ENCODE measurements at places on chromosomes 3 and 15. TPM values are rescaled to one million over a fixed set of nuclear protein-coding genes. Genes with fewer than 3 reads are reported as not detected.

DNA sequence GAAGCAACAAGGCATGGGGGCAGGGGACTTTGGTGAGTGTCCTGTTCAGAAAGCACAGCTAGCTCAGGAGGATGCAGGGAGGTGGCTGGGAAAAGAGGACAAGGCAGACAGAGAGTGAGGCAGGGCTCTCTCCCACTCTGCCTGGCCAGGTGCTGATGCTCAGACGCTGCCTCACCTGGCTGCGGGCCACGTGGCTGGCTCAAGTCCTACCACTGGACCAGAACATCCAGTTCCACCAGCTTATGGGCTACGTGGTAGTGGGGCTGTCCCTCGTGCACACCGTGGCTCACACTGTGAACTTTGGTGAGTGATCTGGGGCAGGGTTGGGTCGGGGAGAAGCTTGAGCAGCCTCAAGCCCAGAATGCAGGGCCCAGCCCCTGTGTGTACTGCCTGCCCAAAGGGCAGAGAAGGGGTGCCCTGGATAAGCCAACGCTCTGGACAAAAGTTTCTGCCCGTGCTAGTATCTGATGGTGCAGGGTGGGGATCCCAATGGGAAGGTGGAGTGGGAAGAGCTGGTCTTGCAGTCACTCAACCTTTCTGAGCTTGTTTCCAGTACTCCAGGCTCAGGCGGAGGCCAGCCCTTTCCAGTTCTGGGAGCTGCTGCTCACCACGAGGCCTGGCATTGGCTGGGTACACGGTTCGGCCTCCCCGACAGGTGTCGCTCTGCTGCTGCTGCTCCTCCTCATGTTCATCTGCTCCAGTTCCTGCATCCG is 20.9 kb downstream of the NOX5 start:
- peaks cover 7% of the 10 kb centered on the region for H3K4me1 ChIP-seq
- no peaks in the 10 kb centered on the region for H3K36me3 ChIP-seq
- H3K4me3 ChIP-seq, result no peak overlapping the region

Gene CCR9
- not detected for total RNA-seq

Gene SST
- not detected for total RNA-seq

DNA sequence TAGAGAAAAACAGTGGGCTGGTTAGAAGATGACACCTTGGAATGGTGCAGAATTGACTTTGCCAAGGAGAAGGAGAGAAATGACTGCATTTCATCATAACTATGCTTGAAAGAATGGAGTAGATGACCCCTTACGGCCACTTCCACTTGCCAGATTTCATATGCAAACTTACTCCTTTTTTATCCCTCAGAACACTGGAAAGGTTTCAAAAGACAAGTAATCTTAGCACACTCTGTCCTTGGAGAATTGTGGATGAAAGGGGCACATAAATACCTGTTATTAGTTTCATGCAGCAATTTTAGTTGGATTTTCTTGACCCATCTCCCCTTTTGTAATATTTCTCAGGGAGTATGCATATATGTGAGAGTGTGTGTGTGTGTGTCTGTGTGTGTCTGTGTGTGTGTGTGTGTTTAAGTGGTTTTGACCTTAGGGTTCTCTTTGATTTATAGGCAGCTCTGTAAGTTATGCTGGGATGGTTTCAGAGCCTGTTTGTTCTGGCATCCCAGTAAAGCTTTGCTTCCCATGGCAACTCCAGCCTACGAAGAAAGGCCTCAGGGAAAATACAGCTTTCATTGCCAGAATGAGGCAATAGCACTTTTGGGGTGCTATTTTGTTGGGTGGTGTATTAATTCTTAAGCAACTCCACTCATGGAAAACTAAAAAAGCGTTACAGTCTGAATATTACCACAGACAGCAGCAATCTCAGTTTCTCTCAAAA is 122.2 kb upstream of the TP63 start:
- no peaks in the 10 kb centered on the region for H3K27me3 ChIP-seq
- no peak overlapping the region for H3K4me3 ChIP-seq
- H3K4me1 ChIP-seq, result peaks cover 7% of the 10 kb centered on the region
- H3K36me3 ChIP-seq, result no peaks in the 10 kb centered on the region
- H3K27ac ChIP-seq, result no peak overlapping the region

Gene CPN2
- total RNA-seq, result 9.7 TPM

GRCh38 chr3:87318617-87319021 is 42.2 kb upstream of the POU1F1 start:
- no peaks in the 10 kb centered on the region for H3K36me3 ChIP-seq
- H3K27me3 ChIP-seq, result no peaks in the 10 kb centered on the region
- no peak overlapping the region for H3K27ac ChIP-seq
- no peaks in the 10 kb centered on the region for H3K4me1 ChIP-seq
- no peak overlapping the region for H3K4me3 ChIP-seq

Gene U2SURP
- total RNA-seq, result 49.0 TPM

GRCh38 chr3:192706272-192706671 is 21.1 kb downstream of the FGF12 start:
- no peaks in the 10 kb centered on the region for H3K4me1 ChIP-seq
- no peak overlapping the region for H3K4me3 ChIP-seq

Gene ARNT2
- total RNA-seq, result 2.0 TPM

Gene ZNF502
- total RNA-seq, result 4.8 TPM

Gene PODXL2
- total RNA-seq, result 22.0 TPM

Gene GRK7
- not detected for total RNA-seq

DNA sequence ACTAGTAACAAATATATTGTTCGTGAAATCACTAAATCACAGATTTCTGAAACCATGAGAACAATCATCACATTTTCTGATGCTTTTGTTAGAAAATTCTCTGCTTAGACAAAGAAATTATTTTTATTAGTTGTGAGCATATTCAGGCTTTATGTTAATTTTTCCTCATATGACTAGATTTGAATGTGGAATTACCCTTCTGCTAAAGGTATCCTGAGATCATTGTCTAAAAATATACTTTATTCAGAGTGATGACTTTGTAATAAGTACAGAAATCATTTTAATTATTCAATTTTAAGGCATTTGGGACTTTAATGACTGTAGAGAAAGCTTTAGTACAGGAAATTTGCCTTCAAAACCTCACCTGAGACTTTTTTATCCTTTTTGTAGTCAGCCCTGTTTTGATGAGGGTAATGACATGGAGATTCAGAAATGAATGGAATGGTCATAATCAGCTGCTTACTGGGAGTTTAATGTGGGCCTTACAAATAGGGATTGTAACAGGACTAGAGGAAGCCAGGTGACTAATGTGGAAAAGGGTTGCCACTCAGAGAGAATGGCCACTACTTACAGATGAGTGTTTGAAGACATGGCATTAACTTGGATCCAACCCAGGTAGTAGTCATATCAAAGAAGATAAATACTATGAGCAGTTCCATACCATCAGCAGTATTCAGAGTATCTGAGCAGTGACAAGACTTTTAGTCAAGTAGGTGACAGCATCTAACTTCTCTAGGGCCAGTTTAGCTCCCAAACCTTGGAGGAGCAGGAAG is 148.3 kb downstream of the MBNL1 start:
- H3K4me1 ChIP-seq, result no peaks in the 10 kb centered on the region
- no peaks in the 10 kb centered on the region for H3K36me3 ChIP-seq
- no peak overlapping the region for H3K4me3 ChIP-seq
- H3K27me3 ChIP-seq, result no peaks in the 10 kb centered on the region
- DNase-seq, result no peak
- H3K27ac ChIP-seq, result no peak overlapping the region

Gene CKMT1B
- 0.31 TPM for total RNA-seq

Gene FBXW12
- total RNA-seq, result not detected

GRCh38 chr3:44208086-44208485 is 33.6 kb upstream of the TOPAZ1 start:
- peaks cover 18% of the 10 kb centered on the region for H3K27me3 ChIP-seq
- no peaks in the 10 kb centered on the region for H3K36me3 ChIP-seq
- DNase-seq, result no peak
- no peak overlapping the region for H3K4me3 ChIP-seq
- no peaks in the 10 kb centered on the region for H3K4me1 ChIP-seq
- no peak overlapping the region for H3K27ac ChIP-seq

Gene CADPS
- total RNA-seq, result 11.3 TPM

DNA sequence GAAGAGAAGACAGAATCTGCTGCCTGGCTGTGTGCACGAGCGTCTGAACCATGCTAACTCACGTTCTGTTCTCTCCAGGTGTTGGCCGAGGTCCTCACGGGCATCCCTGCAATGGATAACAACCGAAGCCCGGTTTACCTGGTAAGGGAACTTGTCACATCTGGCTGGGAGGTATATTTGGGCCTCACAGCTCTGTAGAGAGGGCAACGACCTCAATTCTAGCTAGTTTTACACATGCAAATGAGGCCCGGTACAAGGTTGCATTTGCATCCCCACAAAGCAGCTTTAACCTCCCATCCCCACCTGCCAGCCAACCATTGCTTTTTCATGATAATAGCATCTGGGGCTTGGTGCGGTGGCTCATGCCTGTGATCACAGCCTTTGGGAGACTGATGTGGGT is 22.0 kb upstream of the TATDN2 start:
- no peak overlapping the region for H3K4me3 ChIP-seq
- no peak for DNase-seq
- no peaks in the 10 kb centered on the region for H3K36me3 ChIP-seq
- no peak overlapping the region for H3K27ac ChIP-seq
- H3K4me1 ChIP-seq, result peaks cover 11% of the 10 kb centered on the region
- H3K27me3 ChIP-seq, result no peaks in the 10 kb centered on the region

DNA sequence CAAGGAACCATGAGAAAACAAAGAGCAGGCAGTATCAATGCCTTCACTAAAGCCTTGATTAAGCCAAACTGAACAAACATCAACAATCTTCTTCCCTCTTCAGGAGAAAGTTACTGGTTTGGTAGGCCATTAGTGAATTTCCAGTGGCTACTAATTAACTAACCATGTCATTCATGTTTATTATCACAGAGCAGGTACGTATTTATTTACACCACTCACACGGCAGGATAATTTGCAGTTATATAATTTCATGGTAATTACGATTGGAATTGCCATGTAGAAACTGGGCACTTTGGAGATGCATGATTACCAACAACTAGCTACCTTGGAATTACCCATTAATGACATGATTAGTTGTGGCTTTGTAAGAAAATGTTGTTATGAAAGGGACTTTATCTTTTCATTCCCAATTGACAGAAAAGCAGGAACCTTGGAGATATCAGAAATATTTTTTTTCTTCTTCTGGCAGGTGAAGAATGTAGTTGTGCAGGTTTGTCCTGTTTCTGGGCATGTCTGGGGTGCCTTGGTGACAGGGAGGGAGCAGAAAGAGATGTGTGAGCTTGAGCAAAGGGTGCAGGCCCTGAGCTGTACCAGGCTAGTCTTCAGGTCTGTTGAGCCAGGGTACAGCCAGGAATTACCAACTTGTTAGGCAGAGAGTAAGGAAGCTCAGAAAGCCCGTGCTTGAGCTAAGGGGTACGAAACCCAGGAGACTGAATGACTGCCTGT is 310.7 kb downstream of the RORA start:
- no peaks in the 10 kb centered on the region for H3K27me3 ChIP-seq
- peaks cover 28% of the 10 kb centered on the region for H3K4me1 ChIP-seq
- H3K27ac ChIP-seq, result peak overlapping the region; percentile 81
- no peak for DNase-seq
- H3K36me3 ChIP-seq, result no peaks in the 10 kb centered on the region
- H3K4me3 ChIP-seq, result no peak overlapping the region

- H3K36me3 ChIP-seq, result no peaks in the 10 kb centered on the region
- H3K4me1 ChIP-seq, result peaks cover 24% of the 10 kb centered on the region
- no peaks in the 10 kb centered on the region for H3K27me3 ChIP-seq
- peak within 1 kb of the TSS; percentile 97 for H3K27ac ChIP-seq
- DNase-seq, result peak; percentile 64
- peak within 1 kb of the TSS; percentile 71 for H3K4me3 ChIP-seq
Measured at GRCh38 chr3:191329654-191330529, at the start of gene UTS2B. Gene UTS2B (minus strand): TSS chr3:191330526. CDS start chr3:191282189, 48,337 bp downstream.

Gene WNT7A
- not detected for total RNA-seq

DNA sequence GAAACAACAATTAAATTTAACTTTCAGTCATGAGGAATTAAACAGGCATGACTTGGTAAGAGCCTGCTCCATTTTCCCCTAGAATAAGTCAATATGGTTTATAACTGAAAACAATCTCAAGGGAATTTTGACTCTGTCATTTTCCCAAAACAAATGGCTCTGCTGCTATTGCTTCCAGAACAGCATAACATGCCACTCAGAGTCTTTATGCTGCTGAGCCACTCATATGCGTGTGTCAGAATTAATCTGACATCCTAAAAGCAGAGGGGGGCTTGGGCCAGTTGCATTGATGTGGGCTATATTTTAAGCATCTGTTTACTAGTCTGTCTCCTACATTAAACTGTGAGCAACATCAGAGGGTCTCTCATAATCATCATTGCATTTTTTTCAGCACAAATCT is 111.1 kb upstream of the ABI3BP start:
- H3K27me3 ChIP-seq, result no peaks in the 10 kb centered on the region
- H3K27ac ChIP-seq, result no peak overlapping the region
- no peak for DNase-seq
- H3K4me3 ChIP-seq, result no peak overlapping the region
- no peaks in the 10 kb centered on the region for H3K4me1 ChIP-seq

- no peaks in the 10 kb centered on the region for H3K4me1 ChIP-seq
- no peaks in the 10 kb centered on the region for H3K27me3 ChIP-seq
- no peak overlapping the region for H3K27ac ChIP-seq
- H3K36me3 ChIP-seq, result no peaks in the 10 kb centered on the region
Measured at GRCh38 chr15:51939216-51939615, 32.4 kb downstream of the LEO1 start.

Gene FBXO40
- total RNA-seq, result 0.04 TPM

GRCh38 chr15:85976986-85977385 is 102.7 kb upstream of the AGBL1 start:
- peaks cover 8% of the 10 kb centered on the region for H3K27me3 ChIP-seq
- H3K4me3 ChIP-seq, result no peak overlapping the region
- no peaks in the 10 kb centered on the region for H3K4me1 ChIP-seq
- no peak for DNase-seq
- no peaks in the 10 kb centered on the region for H3K36me3 ChIP-seq

- no peaks in the 10 kb centered on the region for H3K4me1 ChIP-seq
- H3K27ac ChIP-seq, result no peak overlapping the region
- no peaks in the 10 kb centered on the region for H3K36me3 ChIP-seq
- peak; percentile 8 for DNase-seq
Measured at GRCh38 chr3:129958755-129959154, 15.8 kb upstream of the TRH start.

- H3K27me3 ChIP-seq, result no peaks in the 10 kb centered on the region
- H3K27ac ChIP-seq, result no peak overlapping the region
- no peak overlapping the region for H3K4me3 ChIP-seq
- no peaks in the 10 kb centered on the region for H3K36me3 ChIP-seq
Measured at GRCh38 chr3:53643757-53644156, 149.3 kb downstream of the CACNA1D start.

GRCh38 chr3:58646503-58646902 is 20.1 kb downstream of the FAM3D start:
- H3K4me1 ChIP-seq, result no peaks in the 10 kb centered on the region
- no peaks in the 10 kb centered on the region for H3K27me3 ChIP-seq
- no peaks in the 10 kb centered on the region for H3K36me3 ChIP-seq

GRCh38 chr3:139944256-139944910 is 9.4 kb downstream of the CLSTN2 start:
- no peaks in the 10 kb centered on the region for H3K27me3 ChIP-seq
- no peak overlapping the region for H3K27ac ChIP-seq
- no peaks in the 10 kb centered on the region for H3K4me1 ChIP-seq
- no peaks in the 10 kb centered on the region for H3K36me3 ChIP-seq
- H3K4me3 ChIP-seq, result no peak overlapping the region

GRCh38 chr3:147699175-147699838 is 290.1 kb downstream of the ZIC1 start:
- no peak overlapping the region for H3K4me3 ChIP-seq
- H3K27ac ChIP-seq, result no peak overlapping the region
- H3K4me1 ChIP-seq, result peaks cover 5% of the 10 kb centered on the region
- no peaks in the 10 kb centered on the region for H3K27me3 ChIP-seq
